ENCODE measurements at places on chromosomes 12 and 14. TPM values are rescaled to one million over a fixed set of nuclear protein-coding genes. Genes with fewer than 3 reads are reported as not detected.

DNA sequence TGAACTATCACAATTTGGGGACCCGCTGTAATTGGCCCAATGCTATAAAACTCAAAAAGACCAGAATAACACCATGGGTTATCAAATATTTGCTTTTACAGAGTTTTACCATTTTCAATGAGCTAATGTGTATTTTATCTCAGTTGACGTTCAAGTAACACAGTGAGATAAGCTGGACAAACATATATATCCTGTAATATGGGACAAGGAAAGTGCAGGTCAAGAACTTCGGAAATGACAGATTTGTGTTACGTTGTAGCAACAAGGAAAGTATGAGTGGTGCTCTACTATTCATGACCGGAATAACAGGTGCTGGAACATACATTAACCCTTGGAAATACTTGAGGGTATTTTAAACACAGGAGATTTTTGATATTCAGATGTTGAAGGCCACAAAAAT is 566.4 kb upstream of the FLRT2 start:
- no peaks in the 10 kb centered on the region for H3K27me3 ChIP-seq
- H3K36me3 ChIP-seq = no peaks in the 10 kb centered on the region
- no peak overlapping the region for H3K27ac ChIP-seq
- no peak for DNase-seq
- no peak overlapping the region for H3K4me3 ChIP-seq
- no peaks in the 10 kb centered on the region for H3K4me1 ChIP-seq

- H3K27ac ChIP-seq = peak overlapping the region; percentile 91
- no peaks in the 10 kb centered on the region for H3K27me3 ChIP-seq
- peak; percentile 51 for DNase-seq
- H3K4me3 ChIP-seq = peak overlapping the region; percentile 98
These were observed 632 bp downstream of the UBR7 start for GRCh38 chr14:93207468-93208308.

- no peak for DNase-seq
- H3K4me1 ChIP-seq = no peaks in the 10 kb centered on the region
- H3K27me3 ChIP-seq = no peaks in the 10 kb centered on the region
- H3K27ac ChIP-seq = no peak overlapping the region
These were observed 740.9 kb upstream of the FLRT2 start for GRCh38 chr14:84789012-84789411.

- no peak for DNase-seq
- H3K36me3 ChIP-seq = no peaks in the 10 kb centered on the region
- H3K27ac ChIP-seq = no peak overlapping the region
- H3K4me3 ChIP-seq = no peak overlapping the region
These were observed 113.6 kb downstream of the PIWIL1 start for GRCh38 chr12:130451001-130451930.

- no peak overlapping the region for H3K27ac ChIP-seq
- DNase-seq = no peak
- H3K4me1 ChIP-seq = no peaks in the 10 kb centered on the region
- no peak overlapping the region for H3K4me3 ChIP-seq
- no peaks in the 10 kb centered on the region for H3K27me3 ChIP-seq
These were observed 527.2 kb downstream of the FLRT2 start for GRCh38 chr14:86057018-86057667.

DNA sequence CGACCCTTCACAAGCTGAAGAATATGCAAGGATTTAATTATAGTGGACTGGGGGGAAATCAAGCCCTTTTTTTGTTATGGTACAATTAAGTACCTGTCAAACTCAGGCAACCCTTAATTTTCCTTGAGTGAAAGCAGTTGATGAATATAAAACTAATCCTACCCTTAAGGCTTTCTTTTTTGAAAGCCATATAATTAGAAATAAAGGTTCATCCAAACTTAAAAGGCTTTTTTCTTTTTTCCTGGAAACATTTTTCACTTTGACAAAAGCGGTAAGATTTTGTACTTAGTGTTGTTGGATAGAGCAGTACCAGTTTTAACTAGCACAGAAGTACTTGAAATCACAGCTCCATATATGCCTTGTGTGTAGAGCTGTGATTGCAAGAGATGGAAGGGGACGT is 91.9 kb upstream of the MANSC4 start:
- H3K4me1 ChIP-seq = no peaks in the 10 kb centered on the region
- DNase-seq = no peak
- no peaks in the 10 kb centered on the region for H3K36me3 ChIP-seq
- H3K27ac ChIP-seq = no peak overlapping the region

DNA sequence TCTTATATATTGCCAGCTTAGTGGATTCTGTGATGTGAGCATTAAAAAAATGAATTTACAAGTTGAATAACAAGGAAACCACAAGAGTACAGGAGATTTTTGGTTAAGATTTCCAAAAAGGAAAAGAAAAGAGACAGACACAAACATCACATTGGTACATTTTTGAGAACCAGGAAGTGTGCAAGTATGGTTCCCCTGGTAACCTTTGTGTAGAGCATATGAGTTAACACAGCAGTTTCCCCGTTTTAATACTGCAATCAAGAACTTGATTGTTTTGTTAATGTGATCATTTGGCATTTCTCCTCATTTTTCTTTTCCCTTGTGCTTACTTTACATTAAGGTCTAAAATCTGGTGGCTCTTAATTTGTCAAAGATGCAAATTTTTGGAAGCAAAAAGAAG is 490.4 kb upstream of the ATP2B1 start:
- no peaks in the 10 kb centered on the region for H3K4me1 ChIP-seq
- no peaks in the 10 kb centered on the region for H3K36me3 ChIP-seq
- H3K27ac ChIP-seq = no peak overlapping the region
- no peaks in the 10 kb centered on the region for H3K27me3 ChIP-seq
- no peak overlapping the region for H3K4me3 ChIP-seq

DNA sequence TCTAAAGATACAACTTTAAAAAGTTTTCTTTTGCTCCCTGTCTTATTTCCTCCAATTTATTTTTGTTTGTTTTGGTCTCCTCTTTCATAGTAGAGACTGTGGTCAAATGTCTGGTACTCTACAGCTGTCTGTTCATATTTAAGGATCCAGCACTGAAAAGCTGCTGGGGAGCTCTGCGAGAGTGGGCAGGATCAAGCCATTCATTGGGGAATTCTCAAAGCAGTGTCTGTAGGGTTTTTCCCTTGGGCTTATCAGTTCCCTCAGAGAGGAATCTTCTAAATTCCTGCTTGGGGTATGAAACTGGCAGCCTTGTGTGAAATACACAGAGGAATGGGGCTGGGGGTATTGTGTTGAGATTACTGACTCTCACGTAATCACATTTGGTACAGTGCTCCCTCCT is 52.3 kb downstream of the FNTB start:
- H3K27ac ChIP-seq = no peak overlapping the region
- DNase-seq = no peak
- H3K4me1 ChIP-seq = peaks cover 4% of the 10 kb centered on the region
- no peak overlapping the region for H3K4me3 ChIP-seq

DNA sequence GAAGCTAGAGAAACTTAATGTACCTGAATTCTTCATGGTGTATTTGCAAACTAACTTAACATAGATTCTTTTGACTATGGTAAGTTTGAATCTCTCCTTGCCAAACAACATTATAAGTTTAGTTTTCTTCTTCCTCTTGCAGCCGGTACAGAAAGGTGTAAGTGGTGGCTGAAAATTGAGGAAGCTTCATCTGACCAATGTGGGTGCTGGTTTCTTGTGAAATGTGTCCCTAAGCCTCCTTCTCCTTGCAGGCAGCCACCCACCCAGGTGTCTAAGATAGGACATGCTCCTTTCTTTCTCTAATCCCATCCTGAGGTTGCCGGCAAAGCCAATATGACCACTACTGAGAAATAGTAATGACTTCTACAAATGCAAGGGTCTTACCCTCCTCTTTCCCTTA is 20.6 kb downstream of the GSG1 start:
- DNase-seq = no peak
- no peak overlapping the region for H3K4me3 ChIP-seq
- no peaks in the 10 kb centered on the region for H3K27me3 ChIP-seq
- H3K36me3 ChIP-seq = no peaks in the 10 kb centered on the region
- no peak overlapping the region for H3K27ac ChIP-seq

Gene FAM186B
- 0.34 TPM for total RNA-seq

GRCh38 chr14:74400031-74400685 is 25.9 kb downstream of the SYNDIG1L start:
- no peak overlapping the region for H3K4me3 ChIP-seq
- H3K27me3 ChIP-seq = no peaks in the 10 kb centered on the region
- H3K4me1 ChIP-seq = peaks cover 19% of the 10 kb centered on the region
- no peaks in the 10 kb centered on the region for H3K36me3 ChIP-seq

- H3K36me3 ChIP-seq = no peaks in the 10 kb centered on the region
- H3K27ac ChIP-seq = peak overlapping the region; percentile 56
- H3K4me1 ChIP-seq = peaks cover 11% of the 10 kb centered on the region
- no peaks in the 10 kb centered on the region for H3K27me3 ChIP-seq
- H3K4me3 ChIP-seq = no peak overlapping the region
These were observed 50.8 kb downstream of the RPS6KA5 start for GRCh38 chr14:91009501-91010152.

- DNase-seq = no peak
- H3K4me3 ChIP-seq = no peak overlapping the region
- no peaks in the 10 kb centered on the region for H3K36me3 ChIP-seq
These were observed 10.2 kb upstream of the EDDM3B start for GRCh38 chr14:20757965-20758364.

- DNase-seq = no peak
- H3K27me3 ChIP-seq = no peaks in the 10 kb centered on the region
- H3K36me3 ChIP-seq = no peaks in the 10 kb centered on the region
- H3K4me3 ChIP-seq = no peak overlapping the region
- H3K4me1 ChIP-seq = no peaks in the 10 kb centered on the region
- peak overlapping the region; percentile 40 for H3K27ac ChIP-seq
These were observed 105.0 kb downstream of the ETNK1 start for GRCh38 chr12:22729957-22730443.

DNA sequence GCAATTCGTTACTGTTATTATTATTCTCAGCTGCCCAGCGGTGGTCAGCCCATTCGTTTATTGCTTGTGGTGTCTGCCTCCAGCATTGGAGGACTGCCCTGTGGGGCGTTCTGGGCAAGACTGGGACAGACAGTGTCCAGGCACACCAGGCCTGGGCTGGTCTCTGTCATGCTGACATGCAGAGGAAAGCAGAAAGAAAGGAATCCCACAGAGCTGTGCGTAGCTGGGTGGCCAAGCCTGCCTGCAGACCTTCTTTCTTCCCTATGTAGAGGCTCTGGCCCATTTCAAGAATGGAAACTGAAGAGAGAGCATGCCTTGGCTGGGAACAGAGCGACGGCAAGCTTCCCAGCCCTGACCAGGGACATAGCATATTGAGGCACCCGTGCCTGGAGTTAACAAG is 525.3 kb upstream of the TBX3 start:
- no peaks in the 10 kb centered on the region for H3K27me3 ChIP-seq
- DNase-seq = no peak
- H3K36me3 ChIP-seq = no peaks in the 10 kb centered on the region
- H3K4me3 ChIP-seq = no peak overlapping the region

DNA sequence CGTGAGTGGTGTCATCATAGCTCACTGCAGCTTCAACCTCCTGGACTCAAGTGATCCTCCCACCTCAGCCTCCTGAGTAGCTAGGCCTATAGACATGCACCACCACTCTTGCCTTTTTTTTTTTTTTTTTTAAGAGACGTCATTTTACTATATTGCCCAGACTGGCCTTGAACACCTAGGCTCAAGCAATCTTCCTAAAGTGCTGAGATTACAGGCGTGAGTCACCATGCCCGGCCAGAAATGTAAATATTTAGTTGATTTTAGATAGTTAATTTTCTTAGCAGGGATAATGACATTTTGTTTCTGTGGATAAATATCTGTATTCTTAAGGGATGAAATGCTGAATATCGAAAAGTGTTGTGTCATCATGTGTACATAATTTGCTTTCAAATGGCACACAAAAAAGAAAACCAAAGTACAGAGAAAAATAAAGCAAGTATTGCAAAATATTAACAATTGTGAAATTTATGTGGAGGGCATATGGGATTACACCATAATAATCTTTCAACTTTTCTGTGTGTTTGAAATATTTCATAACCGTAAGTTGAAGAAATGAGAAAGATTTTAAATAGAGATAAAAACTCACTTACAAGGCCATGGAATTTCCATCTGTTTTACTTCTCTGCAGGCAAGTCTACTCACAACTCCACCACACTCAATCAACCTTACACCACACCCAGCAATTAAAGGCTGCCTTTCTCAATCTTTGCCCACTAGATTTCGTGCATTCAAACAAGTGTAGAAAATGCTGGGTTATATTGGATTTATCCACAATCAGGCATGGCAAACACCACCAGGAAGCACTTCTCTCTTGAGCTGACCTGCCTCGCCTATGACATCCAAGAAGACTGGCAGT is 93.7 kb downstream of the SPTSSA start:
- H3K27me3 ChIP-seq = no peaks in the 10 kb centered on the region
- DNase-seq = no peak
- H3K4me1 ChIP-seq = peaks cover 43% of the 10 kb centered on the region

Gene PDE3A
- 2.1 TPM for total RNA-seq

Gene MDGA2
- not detected for total RNA-seq

Gene DCN
- total RNA-seq = 459 TPM

GRCh38 chr12:57759360-57759980 is 4.6 kb downstream of the MARCHF9 start:
- peaks cover 1% of the 10 kb centered on the region for H3K27me3 ChIP-seq
- DNase-seq = no peak
- H3K36me3 ChIP-seq = peaks cover 10% of the 10 kb centered on the region
- H3K4me3 ChIP-seq = no peak overlapping the region

GRCh38 chr12:109156036-109156435 is 39.6 kb downstream of the ACACB start:
- H3K4me3 ChIP-seq = peak overlapping the region; percentile 80
- H3K36me3 ChIP-seq = no peaks in the 10 kb centered on the region
- no peak overlapping the region for H3K27ac ChIP-seq
- DNase-seq = no peak
- H3K4me1 ChIP-seq = peaks cover 4% of the 10 kb centered on the region

Gene SLC6A15
- 0.69 TPM for total RNA-seq

- no peaks in the 10 kb centered on the region for H3K36me3 ChIP-seq
- H3K27ac ChIP-seq = no peak overlapping the region
- DNase-seq = no peak
- no peaks in the 10 kb centered on the region for H3K4me1 ChIP-seq
- H3K4me3 ChIP-seq = no peak overlapping the region
These were observed 381.3 kb downstream of the TMTC2 start for GRCh38 chr12:83067981-83068380.

Gene PGF
- total RNA-seq = 3.7 TPM

GRCh38 chr14:35594616-35595015 is 60.7 kb downstream of the INSM2 start:
- peaks cover 5% of the 10 kb centered on the region for H3K36me3 ChIP-seq
- H3K4me3 ChIP-seq = no peak overlapping the region
- no peaks in the 10 kb centered on the region for H3K4me1 ChIP-seq
- H3K27ac ChIP-seq = no peak overlapping the region

Gene OASL
- 24.2 TPM for total RNA-seq

DNA sequence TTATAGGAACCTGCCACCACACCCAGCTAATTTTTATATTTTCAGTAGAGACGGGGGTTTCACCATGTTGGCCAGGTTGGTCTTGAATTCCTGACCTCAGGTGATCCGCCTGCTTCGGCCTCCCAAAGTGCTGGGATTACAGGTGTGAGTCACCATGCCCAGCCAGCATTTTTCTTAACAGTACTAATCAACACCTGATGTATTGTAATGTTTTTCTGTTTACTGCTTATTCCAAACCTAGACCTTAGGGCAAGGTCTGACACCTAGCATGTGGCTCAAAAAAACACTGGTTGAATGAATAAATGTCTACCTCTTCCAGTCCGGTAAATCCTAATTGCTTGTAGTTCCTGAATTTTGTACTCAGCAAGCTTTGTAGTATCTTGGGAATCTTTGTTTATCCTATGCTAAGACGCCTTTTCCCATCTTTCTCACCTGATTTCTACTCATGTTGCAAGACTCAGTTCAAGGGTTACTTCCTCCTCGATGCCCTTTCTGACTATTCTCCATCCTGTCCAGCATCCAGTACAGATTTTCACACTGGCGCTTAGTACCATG is 2.8 kb downstream of the PAN2 start:
- DNase-seq = no peak
- H3K27ac ChIP-seq = no peak overlapping the region
- no peak overlapping the region for H3K4me3 ChIP-seq
- H3K36me3 ChIP-seq = peaks cover 25% of the 10 kb centered on the region

Gene LYZ
- total RNA-seq = 1,947 TPM

All from upper lobe of left lung (tissue), 6 donors.